ENCODE measurements at places on chromosomes 2 and 18. TPM values are rescaled to one million over a fixed set of nuclear protein-coding genes. Genes with fewer than 3 reads are reported as not detected.

MATN3 gene
- total RNA-seq, result 1.3 TPM

- no peak for DNase-seq
Observed at GRCh38 chr2:143675021-143675420, 545.8 kb downstream of the ARHGAP15 start.

- DNase-seq, result peak; percentile 70
Observed at GRCh38 chr2:173496746-173497145, 142.1 kb downstream of the CDCA7 start.

GRCh38 chr18:45777393-45777792 lies 48.1 kb upstream of the SIGLEC15 start:
- DNase-seq, result no peak

- no peak for DNase-seq
Observed at GRCh38 chr2:147711031-147711430, 133.8 kb upstream of the ACVR2A start.

GKN1 gene
- not detected for total RNA-seq

BOK gene
- 86.0 TPM for total RNA-seq

CD8A gene
- 5.5 TPM for total RNA-seq

GRCh38 chr2:174516501-174517378 lies 29.9 kb upstream of the GPR155 start:
- no peak for DNase-seq

SAG gene
- total RNA-seq, result not detected

MC5R gene
- not detected for total RNA-seq

CLIP4 gene
- 83.1 TPM for total RNA-seq

GRCh38 chr2:69798290-69798908 lies 31.1 kb upstream of the GMCL1 start:
- DNase-seq, result peak; percentile 90

GRCh38 chr2:217049956-217050355 lies 190.1 kb upstream of the TNP1 start:
- DNase-seq, result no peak

DNA sequence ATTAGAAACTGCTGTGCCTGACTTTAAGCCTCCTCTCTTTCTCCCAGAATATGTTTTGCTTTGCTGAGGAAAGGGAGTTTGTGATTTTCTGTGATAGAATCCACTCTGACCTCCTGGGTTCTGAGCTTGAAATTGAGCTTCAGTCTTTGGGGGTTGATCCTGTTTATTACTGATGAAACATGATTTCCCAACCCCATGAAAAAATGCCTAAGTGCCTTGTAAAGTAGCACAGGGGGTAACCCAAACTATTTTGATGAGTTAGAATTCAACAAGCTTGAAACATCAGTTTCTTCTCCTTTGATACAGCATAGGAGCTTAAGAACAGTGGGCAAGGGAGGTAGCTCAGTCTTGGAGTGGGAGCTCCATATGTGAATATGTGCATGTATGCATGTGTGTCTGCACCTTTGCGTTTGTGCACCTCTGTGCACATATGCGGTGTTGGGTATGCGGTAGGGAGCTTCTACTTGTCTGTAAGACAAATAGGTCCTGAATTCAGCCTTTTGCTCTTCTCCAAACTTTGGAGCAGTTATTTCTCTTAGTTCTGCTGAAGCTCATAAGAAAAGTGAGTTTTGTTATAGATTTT lies 364.6 kb downstream of the OSR1 start:
- DNase-seq, result no peak

- DNase-seq, result no peak
Observed at GRCh38 chr18:59990121-59990823, 90.5 kb downstream of the PMAIP1 start.

GRCh38 chr18:41703744-41704530 lies 251.1 kb upstream of the PIK3C3 start:
- no peak for DNase-seq

DNA sequence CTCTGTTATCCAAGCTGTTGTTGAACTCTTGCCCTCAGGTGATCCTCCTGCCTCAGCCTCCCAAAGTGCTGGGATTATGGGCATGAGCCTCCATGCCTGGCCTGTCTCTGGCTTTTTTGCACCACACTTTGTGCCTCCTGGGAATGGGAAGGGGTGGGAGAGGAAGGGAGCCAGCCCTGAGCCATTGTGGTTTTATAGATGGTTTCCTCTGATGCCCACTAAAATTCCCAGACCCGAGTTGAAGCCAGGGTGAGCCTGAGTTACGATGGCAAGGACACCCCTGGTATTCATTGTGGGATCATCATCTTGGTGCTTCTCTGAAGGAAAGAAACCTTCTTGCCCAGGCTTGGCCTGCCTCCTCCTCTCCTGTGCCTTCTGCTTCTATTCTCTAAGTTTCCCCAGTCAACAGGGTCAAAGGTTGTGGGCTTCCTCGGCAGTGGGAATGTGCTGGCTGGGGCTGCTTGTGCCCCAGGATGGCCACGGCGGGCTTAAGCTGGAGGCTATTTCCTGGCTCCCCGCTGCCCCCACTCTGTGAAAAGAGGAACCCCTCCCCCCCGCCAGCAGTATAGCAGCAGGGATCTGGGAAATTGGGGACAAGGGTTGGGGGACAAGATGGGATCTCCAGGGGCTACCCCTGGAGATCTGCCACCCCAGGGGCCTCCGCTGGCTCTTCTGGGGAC lies 106.2 kb downstream of the STPG4 start:
- DNase-seq, result no peak

- no peak for DNase-seq
Observed at GRCh38 chr18:2223849-2224248, 347.5 kb downstream of the METTL4 start.

GRCh38 chr18:54906331-54907185 lies 52.7 kb downstream of the CCDC68 start:
- DNase-seq, result no peak

GPR155 gene
- total RNA-seq, result 36.3 TPM

DNA sequence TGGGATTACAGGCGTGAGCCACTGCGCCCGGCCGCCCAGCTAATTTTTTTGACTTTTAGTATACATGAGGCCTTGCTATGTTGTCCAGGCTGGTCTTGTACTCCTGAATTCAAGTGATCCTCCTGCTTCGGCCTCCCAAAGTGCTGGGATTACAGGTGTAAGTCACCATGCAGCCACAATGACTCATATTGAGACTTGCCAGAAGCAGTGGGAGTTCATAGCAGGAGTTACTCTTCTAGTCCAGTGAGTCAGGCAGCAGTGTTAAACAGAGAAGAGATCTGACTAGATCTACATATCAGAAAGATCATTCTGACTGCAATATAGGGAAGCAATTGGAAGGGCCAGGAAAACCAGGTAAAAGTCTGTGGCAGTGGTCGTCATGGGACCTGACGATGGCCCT lies 1.5 kb upstream of the FLACC1 start:
- no peak for DNase-seq

DNA sequence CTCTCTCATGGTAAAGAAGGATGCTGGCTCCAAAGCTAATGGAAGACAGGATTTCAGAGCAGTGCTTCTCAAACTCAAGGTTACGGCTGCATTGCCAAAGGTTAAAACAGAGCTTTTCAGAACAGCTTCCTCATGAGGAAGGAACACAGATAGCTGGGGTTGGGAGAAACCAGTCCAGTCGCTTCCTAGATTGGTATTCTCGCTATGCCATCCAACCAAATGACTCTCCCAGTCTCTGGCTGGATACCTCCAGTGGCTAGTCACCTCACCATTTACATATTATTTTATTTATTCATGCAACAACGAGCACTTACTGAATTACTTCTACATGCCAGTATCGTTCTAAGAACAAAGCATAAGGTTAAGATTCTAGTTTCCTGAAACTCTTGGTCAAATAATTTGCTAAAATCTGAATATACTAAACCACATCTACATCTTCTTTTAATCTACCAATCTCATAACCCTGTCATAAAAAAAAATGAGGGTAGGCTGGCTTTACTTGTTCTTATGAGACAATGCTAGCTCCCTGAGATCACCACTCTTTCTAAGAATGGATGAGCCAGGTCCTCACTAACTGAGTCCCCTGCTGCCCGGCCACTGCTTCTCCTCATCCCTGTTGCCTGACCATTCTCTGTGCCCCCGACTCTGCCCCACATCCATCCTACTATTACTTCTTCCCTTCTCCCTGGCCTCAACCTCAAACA lies 20.4 kb downstream of the KDSR start:
- no peak for DNase-seq

- peak; percentile 39 for DNase-seq
Observed at GRCh38 chr2:133952896-133953295, 301.0 kb upstream of the MGAT5 start.

GRCh38 chr2:222362336-222362735 lies 62.0 kb upstream of the SGPP2 start:
- no peak for DNase-seq

CNTNAP5 gene
- not detected for total RNA-seq

- DNase-seq, result no peak
Observed at GRCh38 chr2:2763351-2764000, 432.4 kb upstream of the MYT1L start.

GRCh38 chr2:222074674-222075073 lies 224.1 kb downstream of the PAX3 start:
- no peak for DNase-seq

SERPINB4 gene
- total RNA-seq, result not detected

HOXD8 gene
- 3.7 TPM for total RNA-seq

GRCh38 chr18:50056185-50056584 lies 138.8 kb downstream of the MYO5B start:
- DNase-seq, result no peak

NAPG gene
- total RNA-seq, result 32.1 TPM

DNA sequence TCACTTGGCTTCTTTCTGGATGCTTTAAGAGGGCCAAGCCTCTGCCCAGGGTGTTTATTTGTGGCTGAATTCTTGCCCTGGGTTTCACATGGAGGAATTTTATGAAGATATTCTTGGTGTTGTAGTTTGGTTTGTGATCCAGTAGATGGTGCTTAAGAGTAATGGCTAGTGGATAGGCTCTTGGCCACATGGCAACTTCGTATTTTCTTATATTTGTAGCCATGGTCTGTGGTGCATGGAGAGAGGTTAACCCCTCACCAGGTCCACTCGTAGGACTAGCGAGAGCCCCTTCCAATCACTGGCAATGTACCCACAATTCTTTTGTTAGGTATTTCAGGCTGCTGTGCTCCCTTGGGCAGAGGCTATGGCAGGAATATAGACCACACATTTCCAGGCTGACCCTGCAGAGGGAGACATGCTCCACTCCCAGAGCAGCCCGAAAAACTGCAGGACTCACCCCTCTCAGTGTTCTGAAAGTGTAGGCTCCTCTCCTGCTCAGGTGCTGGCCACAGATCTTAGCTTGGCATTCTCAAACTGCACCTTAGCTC lies 582.1 kb upstream of the SETBP1 start:
- DNase-seq, result no peak

FABP1 gene
- total RNA-seq, result not detected

GRCh38 chr2:128395196-128395595 lies 76.5 kb upstream of the HS6ST1 start:
- no peak for DNase-seq

- DNase-seq, result no peak
Observed at GRCh38 chr2:213148572-213149261, 2.7 kb downstream of the IKZF2 start.

- peak; percentile 75 for DNase-seq
Observed at GRCh38 chr18:58762781-58763171, 91.5 kb downstream of the MALT1 start.

DNA sequence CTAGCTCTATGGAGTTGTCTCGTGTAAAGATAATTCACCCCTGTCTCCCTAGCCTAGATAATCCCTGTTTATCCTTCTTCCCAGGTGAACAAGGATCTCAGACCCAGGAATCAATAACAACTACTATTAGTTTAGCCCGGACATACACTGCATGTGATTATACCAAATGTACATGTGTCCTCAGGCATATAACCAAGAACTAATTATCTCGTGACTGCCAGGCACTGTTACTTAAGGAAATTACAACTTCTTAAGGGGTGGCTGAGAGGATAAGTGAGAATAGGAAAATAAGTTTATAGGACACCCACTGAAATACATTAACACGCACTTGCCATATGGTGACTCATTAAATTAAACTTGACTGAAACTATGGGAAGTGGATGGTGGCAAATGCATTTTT lies 126.6 kb downstream of the CNTNAP5 start:
- DNase-seq, result no peak

MAL gene
- 30.3 TPM for total RNA-seq

DNA sequence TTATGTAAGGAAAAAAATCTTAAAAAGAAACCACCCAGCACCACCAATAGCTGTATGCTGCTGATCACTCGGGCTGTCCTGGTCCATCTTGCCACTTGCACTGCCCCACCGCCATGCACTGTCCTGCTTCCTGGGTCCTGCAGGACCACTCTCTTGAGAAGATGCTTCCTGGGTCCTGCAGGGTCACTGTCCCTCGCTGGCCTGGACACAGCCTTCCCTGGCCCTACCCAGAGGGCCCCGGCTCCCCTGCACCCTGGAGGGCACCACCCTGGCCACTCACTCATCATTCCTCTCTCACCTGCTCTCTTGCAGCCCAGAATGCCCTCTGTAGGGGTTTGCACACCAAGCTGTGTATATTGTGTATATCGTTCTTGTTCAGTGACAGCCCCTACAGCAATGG lies 2.4 kb upstream of the OTOS start:
- no peak for DNase-seq

- no peak for DNase-seq
Observed at GRCh38 chr2:71792926-71793761, 339.8 kb downstream of the DYSF start.

CREG2 gene
- not detected for total RNA-seq

GRCh38 chr2:11554399-11554716 lies 20.5 kb downstream of the GREB1 start:
- DNase-seq, result no peak

GRCh38 chr18:63106727-63107126 lies 212.8 kb downstream of the BCL2 start:
- no peak for DNase-seq
